G401 (cell line): ENCODE measurements at places on chromosomes 12 and 14. TPM values are rescaled to one million over a fixed set of nuclear protein-coding genes. Genes with fewer than 3 reads are reported as not detected.

The C3AR1 gene
- total RNA-seq, result not detected in 2 replicates

The DAO gene
- total RNA-seq, result 21.5 and 22.1 TPM in 2 replicates

The ASCL1 gene
- not detected in 2 replicates for total RNA-seq

The WNT1 gene
- not detected in 2 replicates for total RNA-seq

The REM2 gene
- not detected in 2 replicates for total RNA-seq

The PPM1H gene
- total RNA-seq, result 42.6 and 65.7 TPM in 2 replicates

The BLTP3B gene
- total RNA-seq, result 34.2 and 53.8 TPM in 2 replicates

The ARHGEF40 gene
- 48.6 and 50.3 TPM in 2 replicates for total RNA-seq

DNA sequence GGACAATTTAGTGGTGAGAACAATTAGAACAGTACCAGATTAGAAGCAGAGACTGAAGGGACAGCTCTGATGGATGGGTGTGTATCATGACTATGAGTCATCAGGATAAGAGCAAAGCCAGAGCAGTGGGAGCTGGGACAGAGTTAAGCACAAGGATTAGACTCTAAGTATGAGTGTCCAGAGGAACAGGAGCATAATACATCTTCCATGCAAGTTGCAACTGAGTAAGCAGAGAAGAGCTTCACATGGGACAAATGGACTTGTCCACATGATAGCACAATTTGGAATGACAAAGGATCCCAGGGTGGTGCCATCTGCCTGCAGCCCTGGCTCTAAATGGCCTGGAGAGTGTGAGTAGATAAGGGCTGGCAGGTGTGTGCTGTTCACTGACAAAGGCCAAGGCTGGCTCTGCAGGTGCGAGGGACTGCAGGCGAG lies 226.4 kb upstream of the CAND1 start:
- DNase-seq, result peak; percentile 79

DNA sequence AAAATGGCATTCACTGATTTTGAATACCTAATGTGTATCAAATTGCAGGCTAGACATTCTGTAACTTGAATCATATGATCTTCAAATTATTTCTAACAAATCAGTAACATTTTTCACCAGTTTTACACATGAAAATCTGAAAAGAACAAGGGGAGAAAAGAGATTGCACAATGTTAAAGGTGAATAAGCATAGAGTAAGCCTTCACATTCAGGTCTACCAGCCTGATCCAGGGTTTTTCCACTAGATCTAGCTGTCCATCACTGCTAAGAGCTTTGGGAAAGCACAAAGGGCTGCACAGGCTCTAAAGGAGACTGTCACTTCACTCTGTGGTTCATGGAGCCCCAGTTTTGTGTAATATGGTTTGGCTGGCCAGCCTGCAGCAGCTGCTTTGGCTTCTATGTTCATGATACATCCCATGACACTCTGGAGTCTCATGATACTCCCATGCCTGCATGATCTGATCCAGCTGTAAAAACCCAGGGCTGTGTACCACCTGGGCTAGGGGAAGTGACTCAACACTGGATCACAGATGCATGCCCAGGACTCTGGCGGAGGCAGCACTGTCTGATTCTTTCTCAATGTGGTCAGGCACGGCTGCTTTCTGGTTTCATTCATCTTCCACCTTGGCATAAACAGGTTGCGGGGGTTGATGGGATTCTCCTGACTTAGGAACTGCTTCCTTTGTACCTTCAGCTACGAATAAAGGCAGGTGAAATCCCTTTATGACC lies 859.7 kb downstream of the GALC start:
- no peak for DNase-seq

GRCh38 chr12:110732572-110732971 lies 10.1 kb downstream of the PPP1CC start:
- no peak for DNase-seq

DNA sequence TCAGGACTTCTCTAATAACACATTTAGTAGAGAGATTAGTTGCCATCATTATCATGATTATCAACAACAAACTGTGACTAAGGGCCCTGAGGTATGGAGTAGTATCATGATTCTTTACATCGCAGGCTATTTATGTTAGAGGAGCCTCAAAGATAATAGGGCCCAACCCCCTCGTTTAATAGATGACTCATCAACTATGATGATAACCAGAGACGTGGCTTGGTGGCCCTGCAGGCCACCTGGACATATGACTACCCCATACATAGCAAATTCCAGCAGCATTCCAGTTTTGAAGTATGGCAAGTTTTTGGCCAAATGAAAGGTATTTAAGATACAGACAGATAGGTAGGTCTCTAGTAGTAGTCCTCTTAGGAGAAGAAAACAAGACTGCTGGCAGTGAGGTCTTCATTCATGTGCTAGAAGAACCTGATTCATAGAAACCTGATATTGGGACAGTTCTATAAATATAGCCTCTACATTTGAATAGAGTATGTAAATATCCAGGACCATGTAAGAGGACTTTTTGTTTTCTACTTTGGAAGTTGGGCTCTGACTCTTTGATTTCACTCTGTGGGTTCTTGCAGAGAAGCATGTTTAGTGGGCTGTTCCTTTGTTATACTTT lies 5.6 kb downstream of the RIC8B start:
- no peak for DNase-seq

- no peak for DNase-seq
Observed at GRCh38 chr12:109619002-109619604, 45.5 kb downstream of the MVK start.

DNA sequence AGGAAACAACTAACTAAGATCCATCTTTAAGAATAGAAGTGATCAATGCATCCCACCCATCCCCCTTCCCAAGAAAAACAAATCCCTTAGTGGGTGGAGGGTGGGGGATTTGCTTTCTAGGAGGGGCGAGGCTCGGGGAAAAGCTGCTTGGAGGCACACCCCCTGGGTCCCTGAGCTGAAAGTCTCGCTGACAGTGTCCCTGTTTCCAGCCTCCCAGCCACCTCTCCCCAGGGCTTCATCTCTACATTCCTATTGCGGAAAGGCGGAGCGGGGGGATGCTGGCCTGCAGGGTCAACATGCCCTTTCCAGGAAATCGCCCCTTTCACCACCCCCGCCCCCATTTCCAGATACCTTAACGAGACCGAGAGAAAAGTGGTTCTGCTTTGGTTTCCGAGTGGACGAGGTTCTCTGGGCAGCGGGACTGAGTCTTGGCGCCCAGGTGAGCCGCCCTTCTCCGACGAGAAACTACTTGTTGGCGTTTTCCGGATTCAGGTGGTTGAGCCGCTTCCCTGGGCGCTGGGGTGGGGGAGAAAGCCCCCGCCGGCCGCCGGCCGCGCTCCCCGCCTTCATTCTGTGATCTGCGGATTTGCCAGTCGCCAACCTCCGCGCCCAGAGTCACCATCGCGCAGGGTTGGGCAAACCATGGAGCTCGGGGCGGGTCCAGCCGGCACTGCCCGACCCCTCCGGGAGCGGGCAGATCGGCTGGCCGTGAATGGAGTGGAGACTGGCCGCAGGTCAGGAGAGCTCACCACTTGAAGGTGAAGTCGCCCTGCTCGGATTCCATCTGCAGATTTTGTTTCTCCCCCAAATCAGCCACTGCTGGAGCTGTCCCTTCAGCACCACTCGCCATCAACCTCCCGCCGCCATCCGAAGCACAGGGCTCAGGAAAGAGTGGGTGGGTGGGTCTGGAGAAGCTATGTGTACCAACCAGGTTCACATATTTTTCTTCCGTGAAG lies 505 bp downstream of the KCNC2 start:
- DNase-seq, result no peak

DNA sequence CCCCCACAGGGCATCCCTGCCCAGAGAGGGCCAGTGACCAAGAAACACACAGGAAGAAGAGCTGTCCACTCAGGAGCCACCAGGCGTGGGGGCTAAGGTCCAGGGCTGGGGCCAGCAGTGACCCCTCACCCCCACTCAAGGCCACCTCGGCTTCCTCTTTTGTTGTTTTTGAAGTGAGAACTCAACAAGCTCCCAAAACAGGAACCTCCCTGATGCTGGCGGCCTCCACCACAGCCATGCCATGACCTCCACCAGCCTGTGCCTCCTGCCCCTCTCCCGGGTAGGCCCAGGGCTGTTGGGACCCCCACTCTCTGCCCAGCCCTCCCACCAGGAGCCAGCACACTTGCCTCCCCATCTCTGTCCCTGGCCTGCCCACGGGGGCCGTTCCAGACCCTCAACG lies 7.8 kb downstream of the AKT1 start:
- no peak for DNase-seq

GRCh38 chr14:66495218-66496098 lies 9.3 kb downstream of the CCDC196 start:
- DNase-seq, result peak; percentile 90

GRCh38 chr12:6323340-6323994 lies 13.0 kb downstream of the PLEKHG6 start:
- DNase-seq, result peak; percentile 45

DNA sequence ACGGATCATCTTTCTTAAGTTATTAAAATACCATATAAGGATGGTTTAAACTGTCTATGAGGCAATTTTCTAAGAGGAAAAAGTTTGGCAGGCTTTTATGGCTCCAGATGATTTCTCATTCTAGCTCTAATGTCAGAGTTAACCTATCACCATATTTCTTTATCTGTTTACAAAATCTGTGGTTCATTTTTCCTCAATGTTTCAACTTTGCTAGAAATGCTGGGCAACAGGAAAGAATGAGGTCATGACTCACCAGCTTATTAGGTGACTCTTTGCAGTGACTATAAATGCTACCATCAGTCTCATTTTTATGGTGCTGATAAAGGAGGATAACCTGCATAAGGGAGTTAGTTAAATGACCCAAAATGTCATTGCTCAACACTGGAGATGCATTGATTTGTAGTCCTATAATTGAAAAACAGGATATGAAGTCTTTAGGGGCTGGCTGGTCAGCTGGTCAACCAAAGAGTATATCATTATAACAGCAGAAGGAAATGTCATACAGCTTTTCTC lies 45.3 kb upstream of the RAP1B start:
- DNase-seq, result no peak

DNA sequence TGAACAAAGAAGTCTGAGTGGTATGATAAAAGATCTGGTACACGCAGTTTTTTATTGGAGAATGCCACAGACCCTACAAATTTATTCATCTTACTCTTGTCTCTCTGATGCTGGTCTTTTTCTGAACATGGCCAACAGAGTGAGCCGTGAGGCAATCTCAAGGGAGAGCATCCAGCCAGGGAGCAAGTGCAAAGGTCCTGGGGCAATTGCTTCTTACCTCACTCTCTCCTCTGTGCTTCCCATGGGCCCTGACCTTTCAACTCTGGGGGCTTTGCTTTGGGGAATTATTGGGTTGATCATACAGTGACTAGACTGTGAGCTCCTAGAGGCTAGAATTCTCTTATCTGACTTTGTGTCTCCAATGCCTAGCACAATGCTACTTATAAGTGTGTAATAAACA lies 171.7 kb downstream of the MYRFL start:
- DNase-seq, result no peak

DNA sequence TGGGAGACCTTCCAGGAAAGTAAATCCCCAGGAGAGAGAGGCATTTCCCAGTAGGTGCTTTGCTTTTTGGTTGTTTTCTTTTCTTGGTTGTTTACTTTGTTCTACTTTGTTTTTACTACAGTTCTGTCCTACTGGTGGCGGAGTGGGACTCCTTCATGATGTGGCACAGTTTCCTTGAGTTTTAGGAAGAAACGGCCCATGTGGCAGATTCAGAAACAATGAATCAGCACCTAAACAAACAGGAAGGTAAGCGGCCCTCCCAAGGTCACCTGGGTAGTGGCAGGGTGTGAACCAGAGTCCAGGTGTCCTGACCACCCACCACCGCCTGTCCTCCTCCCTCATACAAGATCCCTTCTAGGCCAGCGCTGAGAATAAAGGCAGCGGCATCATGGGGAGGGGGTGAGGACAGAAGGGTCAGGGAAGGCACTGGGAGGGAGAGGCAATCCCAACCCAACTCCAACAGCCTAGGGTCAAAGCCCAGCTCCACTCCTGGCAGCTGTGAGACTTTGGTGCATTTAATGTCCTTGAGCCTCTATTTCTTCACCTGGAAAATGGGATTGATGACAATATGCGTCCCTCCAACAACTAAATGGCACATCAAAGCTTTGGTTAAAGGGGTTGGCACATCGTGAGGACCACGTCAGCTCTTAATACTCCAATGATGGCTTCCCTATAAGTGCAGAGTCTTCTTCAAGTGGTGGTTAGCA lies 111.5 kb upstream of the BCL2L14 start:
- DNase-seq, result no peak

DNA sequence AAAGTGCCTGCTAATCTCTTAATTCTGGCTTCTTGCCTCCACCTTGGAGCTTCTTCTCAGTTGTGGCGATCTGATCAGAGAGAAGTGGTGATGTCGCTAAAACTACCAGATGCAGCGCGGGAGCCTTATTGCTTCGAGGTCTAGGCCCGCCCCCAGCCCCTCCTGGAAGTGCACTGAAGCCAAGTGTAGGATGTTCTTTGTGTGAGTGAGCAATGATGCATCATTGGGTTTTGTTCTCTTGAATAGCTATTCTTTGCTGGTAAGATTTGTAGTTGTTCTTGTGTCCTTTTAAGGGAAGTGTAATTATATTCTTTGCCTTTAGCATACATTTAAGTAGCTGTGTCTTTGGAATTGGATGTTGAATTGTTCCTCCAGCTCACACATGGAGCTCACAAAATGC lies 35.8 kb downstream of the MTHFD1 start:
- DNase-seq, result no peak

GRCh38 chr12:83664650-83665049 lies 977.9 kb downstream of the TMTC2 start:
- DNase-seq, result no peak

DNA sequence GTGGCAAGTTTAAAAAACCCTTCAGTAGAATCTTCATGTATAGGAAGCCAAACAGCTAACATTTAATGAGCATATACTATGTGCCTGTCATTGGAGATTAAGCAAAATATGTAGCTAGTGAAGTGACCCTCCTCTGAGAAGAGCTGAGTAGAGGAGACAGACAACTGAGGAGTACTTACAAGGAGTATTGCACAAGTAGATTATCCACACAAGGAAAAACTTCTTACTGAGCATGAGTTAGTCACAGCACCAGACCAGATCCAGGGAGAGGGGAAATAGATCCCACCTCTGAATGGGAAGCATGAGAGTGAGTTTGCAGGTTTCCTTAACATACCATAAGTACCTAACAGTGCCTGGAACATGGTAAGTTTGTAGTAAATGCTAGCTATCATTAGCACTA lies 33.0 kb downstream of the FRMD6 start:
- no peak for DNase-seq

DNA sequence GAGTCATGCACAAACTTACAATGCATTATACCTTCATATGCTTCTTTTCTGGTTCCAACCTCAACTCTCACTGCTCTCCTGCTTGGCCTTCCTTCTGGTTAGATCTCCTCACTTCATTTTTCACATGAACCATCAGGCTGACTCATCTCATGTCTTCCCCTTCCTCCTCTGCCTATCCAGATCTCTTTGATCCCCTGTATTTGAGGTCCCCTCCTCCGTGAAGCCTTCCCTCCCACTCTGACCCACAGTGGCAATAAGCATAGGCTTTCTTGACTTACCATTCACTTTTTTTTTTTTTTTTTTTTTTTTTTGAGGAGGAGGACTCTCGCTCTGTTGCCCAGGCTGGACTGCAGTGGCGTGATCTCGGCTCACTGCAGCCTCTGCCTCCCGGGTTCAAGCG lies 14.7 kb upstream of the ASIC1 start:
- no peak for DNase-seq

GRCh38 chr12:68240079-68240478 lies 13.3 kb downstream of the IL22 start:
- no peak for DNase-seq
